ENCODE measurements at places on chromosomes 13 and 19.

GRCh38 chr19:4609878-4610511 is 29.3 kb upstream of the TNFAIP8L1 start:
- DNase-seq, result no peak

DNA sequence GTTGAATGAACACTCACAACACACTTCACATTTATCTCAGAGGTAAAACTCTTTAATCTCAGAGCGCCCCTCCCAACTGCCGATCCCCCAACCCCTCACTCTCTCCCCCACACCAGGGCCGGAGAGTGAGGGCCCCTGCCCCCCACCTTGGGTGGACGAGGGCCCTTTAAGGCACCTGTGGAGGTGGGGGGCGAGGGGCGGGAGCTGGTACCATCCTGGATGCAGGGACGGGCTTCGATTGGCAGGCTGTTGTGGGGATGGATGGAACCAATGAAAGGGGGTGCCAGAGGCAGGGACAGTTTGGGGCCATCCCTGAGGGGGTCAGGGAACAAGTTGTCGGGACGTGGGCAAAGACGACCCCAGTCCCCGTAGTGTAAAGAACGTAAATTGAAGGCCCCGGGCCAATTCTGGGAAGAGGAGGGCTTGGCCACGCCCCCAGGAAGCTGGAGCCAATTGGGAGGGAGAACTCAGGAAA is 1.7 kb upstream of the PNKP start:
- no peak for DNase-seq

GRCh38 chr13:40031031-40031430 is 375.6 kb downstream of the COG6 start:
- DNase-seq, result no peak

DNA sequence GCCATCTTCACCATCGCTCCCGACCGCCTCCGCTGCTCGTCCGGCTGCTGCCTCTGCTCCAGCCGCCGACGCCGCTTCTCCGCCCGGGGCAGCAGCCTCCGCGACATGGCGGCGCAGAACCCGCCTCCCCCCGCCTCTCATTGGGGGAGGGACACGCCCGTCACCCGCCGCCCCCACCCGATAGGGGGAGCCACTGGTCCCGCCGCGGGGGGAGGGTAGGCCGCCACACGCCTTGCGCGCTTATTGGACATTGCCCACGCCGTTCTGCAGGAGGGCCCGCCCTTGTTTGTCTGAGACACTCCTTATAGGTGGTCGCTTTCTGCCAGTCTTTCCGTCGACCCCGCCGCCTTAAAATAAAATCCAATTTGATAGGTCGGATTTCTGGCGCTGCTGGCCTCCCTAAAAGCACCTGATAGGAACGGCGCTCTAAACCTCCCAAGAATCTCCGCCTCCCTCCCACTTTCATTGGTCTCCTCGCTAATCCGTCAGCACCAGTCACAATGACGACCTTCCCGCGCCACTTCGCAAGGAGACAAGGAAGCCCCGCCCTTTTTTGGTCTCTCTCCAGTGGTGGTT is at the start of gene HNRNPL:
TSS of gene HNRNPL (minus strand) at position 127 of the 576 bp plus-strand sequence. CDS start at position 107, 20 bp downstream.
- DNase-seq, result peak; percentile 99

GRCh38 chr13:46086421-46086922 is 18.4 kb downstream of the CPB2 start:
- DNase-seq, result no peak

DNA sequence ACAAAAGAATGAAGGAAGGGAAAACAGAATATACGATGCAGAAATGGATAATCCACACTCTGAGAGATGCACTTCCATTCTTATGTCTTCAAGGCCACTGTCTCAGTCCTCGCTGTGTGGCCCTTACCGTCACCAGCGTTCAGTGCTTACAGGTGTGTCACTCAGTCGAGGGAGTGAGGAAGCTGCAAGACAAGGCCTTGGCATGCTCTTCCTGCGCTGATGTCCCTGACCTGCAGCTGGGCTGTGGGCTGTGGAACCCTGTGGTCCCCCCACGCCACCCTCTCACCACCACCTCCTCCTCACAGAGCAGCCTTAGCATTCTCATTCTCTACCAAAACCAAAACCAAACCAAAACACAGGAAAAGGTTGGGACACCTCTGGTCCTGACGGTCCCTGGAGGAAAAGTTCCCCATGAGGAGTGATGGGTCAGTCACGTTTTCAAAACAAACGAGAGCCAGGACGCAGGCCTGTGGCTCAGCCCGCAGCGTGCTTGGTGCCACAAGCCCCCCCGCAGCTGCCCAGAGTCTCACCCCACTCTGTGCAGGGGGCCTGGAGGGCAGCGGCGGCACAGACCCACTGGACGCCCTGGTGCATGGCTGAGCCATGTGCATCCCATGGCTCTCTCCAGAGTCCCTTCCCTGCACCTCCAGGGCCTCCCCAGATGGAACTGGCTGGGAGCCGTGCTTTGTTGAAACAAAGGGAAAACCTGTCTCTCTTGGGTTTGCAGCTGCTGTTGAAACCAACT is 48.2 kb upstream of the GPR183 start:
- no peak for DNase-seq

DNA sequence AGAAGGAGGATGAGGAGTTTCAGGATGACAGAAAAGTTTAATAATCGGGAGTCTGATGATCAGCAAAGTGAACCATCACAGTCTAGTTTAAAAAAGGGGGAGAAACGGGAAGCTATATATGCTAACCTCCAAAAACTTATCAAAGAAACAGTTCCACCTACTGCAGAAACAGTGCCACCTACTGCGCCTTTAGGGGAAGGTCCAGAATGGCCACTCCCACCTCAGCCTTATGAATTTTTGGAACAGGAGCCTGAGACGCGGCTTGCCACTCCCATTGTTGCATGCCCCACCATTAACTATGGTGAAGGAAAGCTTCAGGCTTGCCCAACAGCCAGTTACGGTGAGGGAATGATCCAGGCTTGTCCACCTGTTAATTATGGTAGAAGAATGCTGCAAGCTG is 929.0 kb downstream of the SLITRK6 start:
- DNase-seq, result no peak

GRCh38 chr19:1284979-1285736 is 515 bp upstream of the EFNA2 start:
- no peak for DNase-seq

DNA sequence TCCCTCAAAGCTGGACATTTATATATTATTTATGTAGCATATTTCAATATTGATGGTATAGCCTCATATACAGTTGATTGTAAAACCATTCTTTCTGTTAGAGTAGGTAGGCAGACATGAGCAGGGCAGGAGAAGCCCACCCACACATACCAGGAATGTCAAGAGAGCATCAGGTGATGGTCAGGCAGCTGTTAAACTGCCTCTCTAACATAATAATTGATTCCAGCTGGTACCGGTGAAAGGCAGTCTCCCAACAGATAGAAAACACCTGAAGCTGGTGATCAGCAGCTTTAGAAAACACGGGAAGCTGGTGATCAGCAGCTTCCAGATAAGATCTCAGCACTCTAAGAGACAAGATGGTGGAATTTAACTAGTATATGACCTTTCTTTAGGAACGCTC is 132.9 kb downstream of the SLITRK6 start:
- no peak for DNase-seq

DNA sequence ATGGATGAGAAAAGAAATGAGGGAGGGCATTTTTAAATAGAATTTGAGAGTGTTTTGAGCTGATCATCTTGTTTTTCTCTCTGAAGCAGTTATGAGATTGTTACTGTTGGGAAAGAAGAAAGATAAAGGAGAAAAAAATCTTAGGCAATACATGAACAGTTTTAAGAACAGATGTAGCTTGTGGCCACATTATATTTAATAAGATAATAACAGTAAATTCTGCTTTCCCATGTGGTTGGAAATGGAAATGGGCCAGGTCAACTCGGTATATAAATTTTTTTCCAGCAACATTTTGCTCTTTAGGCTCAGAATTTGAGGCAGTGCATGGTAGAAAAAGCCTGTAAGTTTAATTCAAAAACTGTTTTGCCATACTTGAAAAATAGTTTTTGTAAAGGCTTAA is 118.7 kb downstream of the POSTN start:
- DNase-seq, result no peak

DNA sequence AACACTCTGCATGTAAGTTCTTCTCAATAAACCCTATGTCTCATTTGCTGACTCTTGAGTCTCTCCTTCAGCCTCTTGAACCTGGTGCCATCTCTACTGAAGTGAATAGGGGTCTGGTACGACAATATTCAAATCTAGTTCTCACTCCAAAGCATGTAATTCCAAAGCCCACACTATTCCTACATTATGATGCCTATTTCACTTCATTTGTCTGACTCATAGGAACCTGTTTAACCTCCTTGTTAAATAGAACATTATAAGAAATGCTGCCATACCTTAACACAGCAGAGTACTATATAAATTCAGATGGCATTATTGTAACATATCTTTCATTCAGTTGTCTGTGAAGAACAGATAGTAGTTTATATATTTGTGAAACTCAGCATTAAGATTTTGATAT is 67.1 kb downstream of the STARD13 start:
- no peak for DNase-seq

DNA sequence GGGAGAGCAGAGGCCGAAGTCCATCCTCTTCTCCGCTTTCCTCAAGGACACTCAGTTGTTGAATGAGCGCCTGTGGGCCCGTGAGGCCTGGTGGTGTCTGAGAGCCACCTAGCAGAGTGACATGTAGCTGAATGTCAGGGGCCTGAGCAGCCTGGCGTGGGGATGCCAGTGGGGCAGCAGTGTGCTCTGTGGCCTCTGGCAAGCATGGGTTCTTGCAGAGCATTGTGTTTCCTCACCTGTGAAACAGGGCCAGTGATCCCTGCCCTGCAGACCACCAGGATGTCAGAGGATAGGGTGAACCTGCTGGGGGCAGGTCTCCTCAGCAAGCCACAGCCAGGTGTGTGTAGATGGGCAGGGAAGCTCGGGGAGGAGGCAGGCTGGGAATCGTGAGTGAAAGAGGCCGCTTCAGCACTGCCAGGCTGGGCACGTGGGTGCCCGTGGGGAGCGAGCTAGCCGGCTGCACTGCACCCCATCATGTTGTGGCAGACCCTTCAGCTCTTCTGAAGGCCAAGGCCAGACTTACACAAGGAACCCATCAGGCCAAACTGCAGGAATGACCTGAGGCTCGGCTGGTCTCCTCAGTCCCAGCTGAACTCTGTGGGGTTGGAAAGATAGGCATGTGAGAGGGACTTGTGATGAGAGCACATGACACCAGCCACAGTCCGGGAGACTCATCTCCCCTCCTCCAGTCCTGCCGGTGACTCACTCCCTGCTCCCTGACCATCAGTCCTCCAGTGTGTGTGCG is 5.0 kb downstream of the PPP1R37 start:
- DNase-seq, result no peak

DNA sequence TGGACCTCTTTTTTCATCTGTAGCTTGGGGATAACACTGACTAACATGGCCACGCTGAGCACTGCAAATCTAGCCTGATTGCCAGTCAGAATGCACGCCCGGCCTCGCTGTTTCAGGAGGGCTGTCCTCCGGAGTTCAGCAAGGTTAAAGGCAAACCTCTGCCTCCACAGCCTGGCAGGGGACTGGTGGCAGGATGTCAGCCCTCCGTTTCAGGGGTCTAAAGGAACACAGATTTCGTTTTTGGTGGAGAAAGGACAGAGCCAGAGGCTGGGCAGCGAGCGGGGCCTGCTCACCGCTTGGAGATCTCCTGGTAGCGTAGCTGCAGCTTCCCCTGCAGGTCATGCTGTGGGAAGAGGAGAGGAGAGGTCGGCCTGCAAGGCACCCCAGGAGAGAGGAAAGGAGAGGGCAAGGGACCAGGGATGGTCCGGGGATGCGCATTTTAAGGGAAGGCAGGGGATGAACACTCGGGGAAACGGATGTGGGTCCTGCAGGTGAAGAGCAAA is 560 bp downstream of the NDUFA7 start:
- DNase-seq, result no peak

GRCh38 chr19:14165990-14166830 is 29.8 kb upstream of the ASF1B start:
- no peak for DNase-seq

DNA sequence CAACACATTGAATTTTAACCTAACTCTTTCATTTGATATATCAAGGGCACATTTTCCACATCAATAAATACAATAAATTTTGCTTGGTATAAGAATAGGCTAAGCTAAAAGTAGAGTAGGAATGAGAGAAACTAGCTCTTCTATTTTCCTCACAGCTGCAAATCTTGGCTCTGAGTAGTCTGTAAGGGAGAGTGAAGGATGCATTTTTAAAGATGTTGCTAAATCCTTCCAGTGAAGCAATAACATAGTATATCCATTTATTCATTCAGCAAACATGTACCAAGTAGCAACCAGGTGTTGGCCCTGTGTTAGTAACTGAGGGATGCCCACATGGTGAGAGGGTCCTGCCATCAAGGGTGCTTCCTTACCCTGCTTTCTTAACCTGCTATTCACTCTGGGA is 799.9 kb downstream of the PCDH9 start:
- no peak for DNase-seq

- no peak for DNase-seq
These were observed 121.0 kb downstream of the KLF5 start for GRCh38 chr13:73179650-73180274.

- DNase-seq, result no peak
These were observed 33.2 kb downstream of the KCTD12 start for GRCh38 chr13:76852986-76853385.

DNA sequence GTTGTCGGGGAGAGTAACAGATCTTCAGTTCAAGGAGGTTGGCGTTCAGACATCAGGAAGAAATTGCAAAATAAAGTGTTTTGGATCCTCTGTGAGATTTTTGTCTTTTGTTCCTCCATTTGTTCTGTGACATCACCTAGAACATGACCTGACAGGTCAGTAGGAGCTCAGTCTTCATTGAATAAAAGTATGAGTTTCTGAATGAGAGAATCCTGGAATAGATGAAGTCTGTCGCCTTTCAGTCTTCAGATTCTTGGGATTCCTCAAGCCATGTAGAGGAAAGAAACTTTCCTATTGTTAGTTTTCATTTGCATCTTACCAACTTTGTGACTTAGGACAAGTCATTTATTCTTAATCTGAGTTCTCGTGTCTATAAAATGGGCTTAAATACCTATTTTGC is 14.4 kb downstream of the ARHGAP35 start:
- no peak for DNase-seq

- DNase-seq, result no peak
These were observed 2.4 kb downstream of the CDX2 start for GRCh38 chr13:27966641-27967202.

- DNase-seq, result no peak
These were observed 15.1 kb downstream of the TM9SF2 start for GRCh38 chr13:99516153-99516929.

- DNase-seq, result no peak
These were observed 117.8 kb downstream of the NALCN start for GRCh38 chr13:101298517-101298916.

GRCh38 chr13:38905081-38905480 is 85.5 kb downstream of the STOML3 start:
- no peak for DNase-seq

- no peak for DNase-seq
These were observed 55.4 kb upstream of the RNF113B start for GRCh38 chr13:98232456-98232855.

GRCh38 chr19:37227996-37228395 is 10.0 kb downstream of the ZNF383 start:
- no peak for DNase-seq

GRCh38 chr19:1244693-1245451 is 3.3 kb downstream of the ATP5F1D start:
- DNase-seq, result no peak

- no peak for DNase-seq
These were observed 3.6 kb upstream of the CD37 start for GRCh38 chr19:49331616-49332055.
